Spleen (tissue), 13 donors: ENCODE measurements at places on chromosomes 16 and 17. TPM values are rescaled to one million over a fixed set of nuclear protein-coding genes. Genes with fewer than 3 reads are reported as not detected.

The TBC1D3C gene
- polyA plus RNA-seq, result not detected

DNA sequence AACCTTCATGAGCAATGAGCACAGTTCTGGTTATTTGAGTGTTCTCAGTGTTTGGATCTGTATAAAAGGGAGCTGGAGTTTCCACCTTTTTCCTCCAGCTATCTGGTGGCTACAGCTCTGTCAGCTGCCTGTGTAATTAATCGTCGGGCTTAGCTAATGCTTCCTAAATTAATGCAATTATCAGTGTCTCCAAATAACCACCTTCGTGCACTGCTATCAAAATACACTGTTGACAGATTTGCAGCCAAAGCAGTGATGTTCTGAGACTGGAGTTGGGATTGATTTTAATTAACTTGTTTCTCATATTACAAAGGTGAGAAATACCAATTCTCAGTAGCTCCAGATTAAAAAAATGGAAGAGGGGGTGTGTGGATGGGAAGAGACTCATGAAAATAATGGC lies 325.8 kb downstream of the CBLN1 start:
- DNase-seq, result no peak

- DNase-seq, result no peak
Observed at GRCh38 chr17:8333281-8333680, 6.4 kb upstream of the ODF4 start.

The PRAC2 gene
- polyA plus RNA-seq, result not detected

DNA sequence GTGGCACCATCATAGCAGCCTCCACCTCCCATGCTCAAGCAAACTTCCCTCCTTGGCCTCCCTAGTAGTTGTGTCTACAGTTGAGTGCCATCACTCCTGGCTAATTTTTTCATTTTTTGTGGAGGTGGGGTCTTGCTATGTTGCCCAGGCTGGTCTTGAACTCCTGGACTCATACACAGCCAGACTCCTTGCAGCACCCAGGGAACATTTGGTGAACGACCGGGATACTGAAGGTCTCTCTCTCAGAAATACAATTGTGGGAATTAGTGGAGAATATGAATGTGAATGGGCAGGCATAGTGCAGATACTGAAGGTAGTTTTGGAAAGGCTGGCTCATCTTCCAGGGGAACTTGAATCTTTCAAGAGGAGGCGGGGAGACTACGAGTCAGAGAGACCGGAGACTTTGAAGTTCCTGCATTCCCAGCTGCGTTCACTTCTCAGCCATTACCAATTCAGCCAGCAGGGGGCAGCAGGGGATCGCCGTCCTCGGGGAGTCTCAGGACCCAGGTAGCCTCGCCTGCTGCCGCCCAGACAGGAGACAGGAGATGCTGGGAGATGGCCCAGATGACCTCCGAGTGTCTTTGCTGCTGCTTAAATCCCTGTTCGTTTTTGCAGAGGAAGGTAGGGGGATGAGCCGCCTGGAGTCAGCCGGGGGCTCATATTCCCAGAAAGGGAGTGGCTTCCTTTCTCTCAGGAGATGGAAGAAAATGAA lies 68.6 kb downstream of the HAPSTR1 start:
- no peak for DNase-seq

- no peak for DNase-seq
Observed at GRCh38 chr16:28212532-28212873, 738 bp upstream of the XPO6 start.

The SCIMP gene
- polyA plus RNA-seq, result 55.0 TPM

The LHX1 gene
- polyA plus RNA-seq, result not detected

- DNase-seq, result no peak
Observed at GRCh38 chr16:21145738-21146137, 4.9 kb downstream of the DNAH3 start.

DNA sequence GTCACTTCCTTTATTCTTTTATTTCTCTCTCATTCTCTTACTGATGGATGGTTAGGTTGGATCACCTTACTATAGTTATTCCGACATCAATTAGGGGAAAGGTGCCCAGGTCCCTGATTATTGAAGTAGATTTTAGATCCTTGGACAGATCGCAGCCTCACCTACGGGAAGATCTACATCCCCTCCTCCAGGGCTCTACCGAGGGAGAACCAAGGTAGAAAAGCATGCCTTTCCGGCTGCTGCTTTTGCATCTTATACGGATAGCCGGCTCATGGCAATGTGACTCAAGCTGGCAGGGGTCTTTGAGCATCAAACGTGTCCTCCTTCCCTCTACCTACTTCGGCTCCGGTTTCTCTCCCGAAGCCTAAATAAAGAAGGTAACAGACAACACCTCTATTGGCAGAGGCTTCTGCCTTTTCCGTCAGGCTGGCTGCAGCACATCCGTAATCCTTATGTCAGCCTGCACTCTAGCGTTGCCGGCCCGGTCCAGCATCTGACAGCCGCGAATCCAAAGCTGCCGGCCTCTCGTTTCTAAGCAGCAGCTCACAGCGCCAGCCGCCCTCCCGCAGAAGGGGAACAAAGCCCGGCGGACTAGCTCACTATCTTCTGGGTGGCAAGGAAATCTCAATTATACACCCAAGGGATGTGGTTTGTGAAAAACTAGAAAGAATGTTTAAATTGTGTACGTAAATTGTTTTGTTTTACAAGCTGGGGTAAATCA lies 46.9 kb downstream of the IRX6 start:
- DNase-seq, result peak; percentile 77

DNA sequence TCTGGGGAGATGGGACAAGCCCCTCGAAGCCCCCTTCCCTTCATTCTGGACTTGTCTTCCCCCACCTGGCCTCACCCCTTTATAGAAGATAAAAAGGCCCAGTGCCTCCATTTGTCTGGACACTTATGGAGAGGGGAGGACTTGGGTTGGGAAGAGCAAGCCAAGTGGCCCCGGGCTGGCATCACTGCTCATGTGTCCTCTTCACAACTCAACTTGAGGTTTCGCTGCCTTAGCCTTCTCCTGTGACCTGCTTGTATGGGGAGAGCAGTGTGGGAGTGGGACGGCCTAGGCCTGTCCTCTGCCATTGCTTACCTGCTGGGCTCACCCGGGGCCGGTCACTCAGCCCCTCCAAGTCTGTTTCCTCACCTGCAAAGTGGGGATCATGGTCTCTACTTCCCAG lies 1.4 kb downstream of the PAQR4 start:
- no peak for DNase-seq

DNA sequence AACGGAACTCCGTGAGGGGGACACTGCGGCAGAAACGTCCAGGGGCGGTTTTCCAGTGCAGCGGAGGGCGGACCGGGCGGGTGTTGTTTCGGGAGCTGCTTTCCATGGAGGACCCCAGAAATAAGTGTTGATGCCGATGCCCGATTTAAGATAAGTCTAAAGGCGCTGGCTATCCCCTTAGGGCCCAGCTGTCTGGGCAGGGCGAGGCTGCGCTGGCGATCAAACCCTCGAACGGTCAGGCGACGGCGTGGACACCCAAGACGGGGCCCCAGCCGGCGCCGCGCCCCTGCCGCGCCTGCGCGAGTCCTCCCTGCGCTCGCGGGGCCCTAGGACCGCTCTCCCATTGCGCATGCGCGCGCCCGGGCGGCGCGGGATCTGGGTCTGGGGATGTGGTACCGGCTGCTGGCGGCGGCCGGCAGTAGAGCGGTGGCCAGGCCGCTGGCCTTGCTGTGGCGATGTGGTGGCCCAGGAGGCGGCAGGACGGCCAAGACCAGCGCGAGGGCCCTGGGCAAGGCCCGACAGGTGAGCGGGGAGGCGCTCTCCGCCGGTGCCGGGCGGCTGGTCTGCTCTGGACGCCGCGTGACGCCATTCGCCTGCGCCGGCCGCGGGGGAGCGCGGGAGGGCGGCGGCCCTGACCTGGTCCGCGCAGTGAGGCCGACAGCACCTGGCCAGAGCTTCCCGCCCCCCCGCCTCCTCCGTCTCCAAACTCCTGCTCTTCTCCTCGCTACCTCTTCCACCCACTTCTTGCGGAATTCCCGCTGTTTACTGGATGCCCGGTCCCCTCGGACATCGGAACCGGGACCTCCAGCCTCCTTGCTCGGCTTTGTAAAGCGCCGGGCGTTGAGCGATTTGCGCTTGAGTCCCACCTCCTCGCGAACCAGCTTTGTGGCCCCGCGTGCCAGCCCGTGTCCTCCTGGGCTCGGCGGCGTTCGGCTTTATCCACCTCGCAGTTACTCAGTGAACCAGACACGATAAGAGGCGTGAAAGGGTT lies 24.0 kb downstream of the DEF8 start:
- peak; percentile 99 for DNase-seq

DNA sequence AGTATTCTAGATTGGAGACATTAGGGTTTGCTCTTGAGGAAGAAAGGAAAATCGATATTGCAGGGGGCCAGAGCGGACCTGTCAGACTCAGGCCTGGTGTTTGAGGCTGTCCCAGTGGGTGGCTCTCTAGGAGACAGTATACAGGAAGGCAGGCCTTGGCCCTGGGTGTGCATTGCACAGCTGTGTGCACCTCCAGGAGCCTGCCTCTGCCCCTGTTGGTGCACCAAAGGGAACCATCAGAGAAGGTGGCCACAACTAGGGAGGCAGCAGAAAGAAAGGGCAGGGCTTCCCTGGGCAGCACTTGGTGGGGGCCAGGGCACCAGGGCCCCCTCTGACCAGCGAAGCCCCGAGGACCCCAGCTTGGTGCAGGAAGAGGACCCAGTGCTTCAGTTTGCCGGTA lies 188.0 kb downstream of the NTN1 start:
- peak; percentile 48 for DNase-seq

GRCh38 chr16:87288753-87289362 lies 28.3 kb downstream of the C16orf95 start:
- DNase-seq, result no peak

- no peak for DNase-seq
Observed at GRCh38 chr17:7515911-7516610, 31.9 kb downstream of the POLR2A start.

The TEKT1 gene
- not detected for polyA plus RNA-seq

- DNase-seq, result no peak
Observed at GRCh38 chr16:471353-472198, 46.1 kb downstream of the RAB11FIP3 start.

The TPPP3 gene
- 11.4 TPM for polyA plus RNA-seq

DNA sequence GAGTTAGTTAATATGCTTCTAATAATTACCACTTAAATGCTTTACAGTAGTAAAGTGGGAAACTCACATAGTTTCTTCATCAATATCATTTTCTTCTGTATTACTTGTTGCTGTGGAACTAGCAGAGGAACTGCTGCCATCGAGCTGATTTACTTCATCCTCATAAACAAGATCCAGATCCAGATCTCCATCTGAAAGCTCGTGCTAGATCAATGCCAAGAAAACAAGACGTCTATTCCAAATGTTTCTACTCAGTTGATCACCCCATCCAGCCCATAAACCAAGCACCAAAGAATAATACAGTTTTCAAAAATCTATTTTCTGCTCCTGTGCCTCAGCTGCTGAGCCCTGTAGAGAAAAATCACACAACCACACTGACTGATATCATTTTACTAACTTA lies 59.1 kb downstream of the TRIM37 start:
- no peak for DNase-seq

The KAT7 gene
- polyA plus RNA-seq, result 11.4 TPM

DNA sequence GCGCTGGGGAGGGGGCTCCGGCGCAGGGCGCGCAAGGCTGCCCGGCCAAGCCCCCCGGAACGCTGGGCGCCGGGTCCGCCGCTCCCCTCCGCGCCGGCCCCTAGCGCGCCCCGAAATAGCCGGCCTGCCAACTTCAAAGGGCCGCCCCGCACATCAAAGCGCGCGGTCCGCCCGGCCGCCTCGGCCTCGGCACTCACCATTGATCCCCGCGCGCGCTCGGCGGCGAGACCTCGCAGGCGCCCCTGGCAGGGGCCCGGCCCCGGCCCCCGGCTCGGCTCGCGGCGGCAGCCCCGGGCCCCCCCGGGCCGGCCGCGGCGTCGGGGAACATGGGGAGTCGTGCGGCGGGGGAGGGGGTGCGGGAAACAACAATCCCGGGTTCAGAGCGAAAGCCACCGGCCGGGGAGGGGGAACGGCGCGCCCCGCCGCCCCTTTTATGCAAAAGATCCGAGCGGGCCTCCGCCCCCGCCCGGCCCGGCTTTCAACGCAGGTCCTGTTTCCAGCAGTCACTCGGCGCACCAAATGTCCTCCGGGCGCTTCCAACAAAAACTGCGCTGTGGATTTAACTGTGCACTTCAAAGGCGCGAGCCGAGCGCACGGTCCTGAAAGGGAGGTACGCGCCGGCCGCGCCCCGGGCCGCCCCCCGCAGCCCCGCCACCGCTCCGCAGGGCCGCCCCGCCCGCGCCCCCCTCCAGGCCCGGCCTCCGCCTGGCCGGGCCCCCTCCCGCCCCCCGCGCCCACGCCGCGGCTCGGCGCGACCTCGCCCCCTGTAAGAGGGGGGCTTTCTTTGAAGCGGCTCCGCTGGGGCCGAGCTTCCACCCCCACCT lies 608 bp downstream of the AXIN2 start:
- peak; percentile 87 for DNase-seq

GRCh38 chr16:24577167-24577566 lies 37.8 kb downstream of the RBBP6 start:
- no peak for DNase-seq

The GABARAP gene
- 755 TPM for polyA plus RNA-seq

GRCh38 chr17:75783803-75784472 lies 668 bp upstream of the UNK start:
- peak; percentile 89 for DNase-seq

DNA sequence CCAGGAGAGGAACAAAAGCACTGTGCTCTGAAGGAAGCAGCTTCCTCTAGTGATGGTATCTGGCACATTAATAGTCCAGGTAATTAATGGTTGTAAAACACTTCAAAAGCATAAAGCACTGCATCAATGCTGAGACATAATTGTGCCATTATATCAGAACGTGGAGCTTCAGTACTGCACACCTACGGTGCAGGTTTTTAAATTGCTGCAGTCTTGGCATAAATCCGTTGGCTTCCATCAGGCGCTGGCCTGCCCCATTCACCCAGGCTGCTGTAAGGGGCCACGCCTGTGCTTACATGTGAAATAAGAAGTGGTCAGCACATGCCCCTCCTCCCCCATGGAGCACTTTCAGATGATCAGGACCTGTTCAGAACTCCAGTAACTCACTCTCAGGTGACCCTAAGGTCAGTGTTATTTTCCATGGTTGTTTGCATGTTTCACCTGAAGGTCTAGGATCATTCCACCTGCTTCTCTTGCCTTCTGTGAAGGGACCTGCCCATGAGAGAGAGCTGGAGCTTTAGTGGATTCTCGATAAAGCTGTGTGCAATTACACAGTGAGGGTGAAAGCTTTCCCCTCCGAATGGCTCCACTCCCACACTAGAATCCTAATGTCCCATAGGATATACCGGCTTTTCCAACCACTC lies 345.3 kb downstream of the CA10 start:
- no peak for DNase-seq

The OR3A3 gene
- polyA plus RNA-seq, result not detected
